ENCODE measurements at places on chromosomes 5 and 9.

DNA sequence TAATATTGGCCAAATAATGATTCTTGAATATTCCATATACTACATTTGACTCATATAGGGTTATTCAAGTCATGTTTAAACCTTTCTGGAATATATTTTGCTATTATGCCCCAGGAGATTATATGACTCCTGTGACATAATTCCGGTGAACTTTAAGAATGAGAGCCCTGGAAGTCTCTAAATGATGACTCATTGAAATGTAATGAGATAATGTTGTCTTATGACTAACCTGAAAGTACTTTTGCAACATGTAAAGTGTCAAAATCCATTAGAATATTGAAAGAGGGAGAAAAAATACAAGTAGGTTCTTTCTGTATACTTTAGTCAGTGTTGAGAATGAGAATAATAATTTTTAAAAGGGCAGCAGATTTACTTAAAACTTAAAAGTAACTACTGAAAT, 830.4 kb downstream of the MAT2B start:
- DNase-seq = no peak

DNA sequence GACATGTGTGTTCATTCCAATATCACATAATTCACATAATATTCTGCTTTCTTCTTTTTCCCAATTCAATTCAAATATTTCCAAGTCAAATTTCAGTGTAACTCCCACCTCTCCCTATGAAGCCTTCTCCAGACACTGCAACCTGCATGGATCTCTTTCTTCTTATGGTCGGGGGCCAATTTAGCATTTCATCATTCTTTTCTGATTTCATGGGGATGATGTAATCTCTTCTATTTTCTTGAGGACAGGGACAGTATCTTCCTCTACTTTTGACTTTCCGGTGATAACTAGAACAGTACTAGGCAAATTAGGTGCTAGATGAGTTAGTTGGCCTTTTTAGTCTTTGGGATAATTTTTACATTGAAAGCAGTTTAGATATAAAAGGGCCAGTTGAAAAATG, 92.7 kb downstream of the CARTPT start:
- no peak for DNase-seq

DNA sequence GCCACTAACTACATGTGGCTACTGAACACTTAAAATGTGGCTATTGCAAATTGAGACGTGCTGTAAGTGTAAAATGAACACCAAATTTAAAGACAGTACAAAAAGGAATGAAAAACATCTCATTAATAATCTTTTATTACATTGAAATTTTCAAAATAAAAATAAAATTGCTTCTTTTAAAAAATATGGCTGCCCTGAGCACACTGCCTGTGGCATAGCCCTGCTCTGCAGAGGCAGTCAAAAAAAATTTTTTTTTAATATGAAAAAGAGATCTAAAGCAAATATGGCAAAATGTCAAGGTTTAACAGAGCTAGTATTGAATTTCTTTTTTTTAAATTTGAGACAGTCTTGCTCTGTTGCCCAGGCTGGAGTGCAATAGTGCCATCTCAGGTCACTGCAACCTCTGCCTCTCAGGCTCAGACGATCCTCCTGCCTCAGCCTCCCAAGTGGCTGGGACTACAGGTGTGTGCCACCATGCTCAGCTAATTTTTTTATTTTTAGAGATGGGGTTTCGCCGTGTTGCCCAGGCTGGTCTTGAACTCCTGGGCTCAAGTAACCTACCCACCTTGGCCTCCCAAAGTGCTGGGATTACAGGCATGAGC, 25.6 kb downstream of the CARNMT1 start:
- DNase-seq = no peak

GRCh38 chr5:136023958-136024541, 4.7 kb upstream of the TGFBI start:
- peak; percentile 66 for DNase-seq

GRCh38 chr9:17970277-17970676, 391.4 kb downstream of the SH3GL2 start:
- no peak for DNase-seq

GRCh38 chr5:72183101-72183520, 75.8 kb downstream of the MAP1B start:
- no peak for DNase-seq

DNA sequence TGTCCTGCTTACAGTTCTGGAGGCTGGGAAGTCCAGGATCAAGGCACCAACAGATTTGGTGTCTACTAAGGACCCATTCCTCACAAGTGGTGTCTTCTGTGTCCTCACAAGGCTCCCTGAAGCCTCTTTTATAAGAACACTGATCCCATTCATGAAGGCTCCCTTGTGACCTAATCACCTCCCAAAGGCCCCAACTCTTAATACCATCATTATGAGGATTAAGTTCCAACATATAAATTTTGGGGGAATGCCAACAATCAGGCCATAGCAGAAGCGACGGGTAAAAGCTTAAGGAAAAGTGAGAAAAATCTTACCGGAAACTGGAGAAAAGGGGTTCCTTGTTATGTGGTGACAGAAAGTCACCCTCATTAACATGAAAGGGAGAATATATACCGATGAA, 11.2 kb downstream of the CTNNAL1 start:
- DNase-seq = no peak

- no peak for DNase-seq
Observed at GRCh38 chr5:3656803-3657202, 61.2 kb downstream of the IRX1 start.
